ENCODE measurements at places on chromosomes 7 and 10.

DNA sequence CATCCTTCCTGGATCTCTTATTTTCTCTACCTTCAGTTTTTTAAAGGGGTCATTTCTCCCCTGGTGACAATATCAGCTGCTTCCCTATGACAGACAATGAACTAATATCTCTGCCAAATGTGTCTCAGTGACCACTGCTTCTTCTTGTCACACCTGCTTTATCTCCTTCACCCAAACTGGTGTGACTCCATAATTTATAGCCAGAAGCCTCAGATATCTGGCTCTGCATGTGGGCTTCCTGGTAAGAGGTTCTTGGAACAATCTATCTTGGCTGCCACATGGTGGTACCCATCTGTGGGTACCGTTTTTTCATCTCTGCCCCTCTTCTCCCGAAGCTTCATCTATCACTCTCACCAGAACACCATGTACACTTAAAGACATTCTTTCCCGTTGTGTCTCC is 37.0 kb downstream of the CPVL start:
- no peak for DNase-seq

DNA sequence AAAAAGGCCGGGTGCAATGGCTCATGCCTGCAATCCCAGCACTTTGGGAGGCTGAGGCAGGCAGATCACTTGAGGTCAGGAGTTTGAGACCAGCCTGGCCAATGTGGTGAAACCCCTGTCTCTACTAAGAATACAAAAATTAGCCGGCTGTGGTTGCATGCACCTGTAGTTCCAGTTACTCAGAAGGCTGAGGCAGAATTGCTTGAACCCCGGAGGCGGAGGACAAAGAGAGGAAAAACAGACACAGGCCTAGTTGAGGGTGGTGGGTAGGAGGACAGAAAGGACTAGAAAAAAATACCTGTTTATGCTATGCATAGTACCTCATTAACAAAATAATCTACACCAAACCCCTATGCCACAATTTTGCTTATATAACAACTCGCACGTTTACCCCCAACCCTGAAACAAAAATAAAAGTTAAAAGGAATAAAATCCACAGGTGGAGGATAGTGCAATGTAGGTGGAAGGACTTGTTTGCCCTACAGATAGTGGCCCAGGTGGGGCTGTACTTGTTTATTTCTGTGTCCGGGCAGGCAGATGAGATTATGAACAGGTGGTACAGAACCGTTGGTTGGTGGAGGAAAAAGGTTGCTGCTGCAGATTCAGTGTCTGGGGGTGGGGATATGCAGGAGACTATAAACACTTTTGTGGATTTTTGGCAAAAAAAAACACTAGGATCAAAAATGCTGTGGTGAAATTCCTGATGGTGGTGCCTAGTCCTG is 5.1 kb downstream of the ZNF680 start:
- no peak for DNase-seq

DNA sequence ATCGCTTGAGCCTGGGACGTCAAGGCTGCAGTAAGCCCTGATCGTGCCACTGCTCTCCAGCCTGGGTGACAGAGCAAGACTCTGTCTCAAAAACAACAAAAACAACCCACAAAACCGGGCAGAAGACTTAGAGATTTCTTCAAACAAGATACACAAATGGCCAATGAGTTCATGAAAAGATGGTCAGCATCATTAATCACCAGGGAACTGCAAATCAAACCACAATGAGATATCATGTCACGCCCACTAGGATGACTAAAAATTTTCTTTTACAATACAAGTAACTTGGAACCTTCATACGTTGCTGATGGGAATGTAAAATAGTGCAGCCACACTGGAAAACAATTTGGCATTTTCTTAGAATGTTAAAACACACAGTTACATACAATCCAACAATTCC is 77.3 kb upstream of the GRID1 start:
- DNase-seq = no peak

- DNase-seq = no peak
Observed at GRCh38 chr10:24120646-24121045, 88.3 kb upstream of the KIAA1217 start.

DNA sequence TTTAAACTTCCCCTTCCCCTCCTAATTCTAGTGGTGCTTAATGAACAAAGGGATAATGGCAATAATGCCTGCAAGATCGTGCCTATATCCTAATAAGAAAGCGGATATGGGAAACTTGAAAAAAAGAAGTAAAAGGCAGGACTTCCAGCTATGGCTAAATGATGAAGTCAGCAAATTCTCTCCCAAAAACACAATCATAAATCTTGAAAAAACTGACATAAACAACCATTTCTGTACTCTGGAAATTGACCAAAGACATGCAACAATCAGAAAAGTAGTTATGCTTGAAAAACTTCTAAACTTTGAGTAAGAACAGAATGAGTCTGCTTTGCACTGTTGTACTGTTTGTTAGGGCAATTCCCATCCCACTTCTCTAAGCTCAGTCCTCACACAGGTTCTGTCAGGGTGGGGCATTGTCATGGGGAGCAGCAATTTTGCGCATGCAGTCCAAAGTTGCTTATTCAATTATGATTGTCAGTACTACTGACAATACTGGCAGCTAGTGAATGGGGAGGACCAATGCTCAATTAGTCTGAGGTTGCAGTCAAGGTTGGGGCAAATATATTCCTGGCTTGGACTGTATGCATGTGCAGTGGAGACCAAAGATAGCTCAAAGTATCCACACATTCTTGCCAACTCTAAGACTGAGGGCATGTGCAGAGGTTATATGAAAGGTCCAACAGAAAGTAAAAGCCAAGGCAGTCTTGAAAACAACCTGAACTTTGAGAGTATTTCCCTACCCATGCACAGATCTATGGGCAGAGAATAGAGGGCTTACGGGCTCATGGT is 34.1 kb upstream of the ARHGAP22 start:
- DNase-seq = no peak

DNA sequence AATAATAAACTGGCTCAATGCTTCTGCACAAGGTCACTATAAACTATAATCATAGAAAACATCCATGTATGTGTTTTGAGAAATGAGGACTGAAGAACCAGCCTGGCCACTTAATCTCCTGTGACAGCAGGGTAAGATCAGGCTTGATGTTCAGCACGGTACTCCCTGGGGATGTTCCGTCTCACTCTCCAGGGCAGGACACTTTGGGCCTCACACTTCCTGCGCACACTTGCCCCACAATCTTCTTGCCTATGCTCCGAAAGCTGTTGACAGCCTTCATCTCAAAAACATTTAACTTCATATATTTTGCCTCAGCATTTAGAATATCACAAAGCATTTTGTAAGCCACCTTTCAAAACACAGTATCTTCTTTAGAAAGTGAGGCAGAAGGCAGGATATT is 92.7 kb downstream of the PARD3 start:
- no peak for DNase-seq

DNA sequence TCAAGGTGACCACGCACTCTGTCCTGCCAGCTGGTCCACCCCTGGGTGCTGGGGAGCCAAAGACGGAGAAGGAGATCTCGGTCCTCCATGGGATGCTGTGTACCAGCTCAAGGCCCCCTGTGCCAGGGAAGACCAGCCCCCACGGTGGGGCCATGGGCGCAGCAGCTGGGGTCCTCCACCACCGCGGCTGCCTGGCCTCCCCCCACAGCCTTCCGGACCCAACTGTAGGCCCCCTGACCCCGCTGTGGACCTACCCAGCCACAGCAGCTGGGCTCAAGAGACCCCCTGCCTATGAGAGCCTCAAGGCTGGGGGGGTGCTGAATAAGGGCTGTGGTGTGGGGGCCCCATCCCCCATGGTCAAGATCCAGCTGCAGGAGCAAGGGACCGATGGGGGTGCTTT is 5.4 kb downstream of the NYAP1 start:
- DNase-seq = no peak

- DNase-seq = no peak
Observed at GRCh38 chr10:56496186-56496486, 135.1 kb upstream of the ZWINT start.

- DNase-seq = no peak
Observed at GRCh38 chr7:95457947-95458346, 23.1 kb upstream of the PON2 start.

DNA sequence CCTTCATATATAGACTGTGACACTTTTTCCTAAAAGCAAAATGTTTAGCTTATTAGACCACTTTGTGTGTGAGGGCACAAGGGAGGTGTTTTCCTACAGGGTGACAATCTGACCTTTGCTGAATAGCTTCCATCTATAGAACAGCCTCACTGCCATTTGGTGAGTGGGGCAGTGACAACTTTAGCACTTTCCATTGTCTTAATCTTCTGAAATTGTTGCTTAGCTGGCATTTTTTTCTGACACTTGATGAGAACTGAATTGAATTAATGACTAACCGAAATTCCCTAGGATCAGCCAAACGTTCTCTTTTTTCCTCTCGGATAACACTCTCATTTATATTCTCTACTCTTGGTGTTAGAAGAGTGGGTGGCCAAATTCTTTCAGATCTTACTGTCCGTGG is 30.2 kb downstream of the KDM7A start:
- no peak for DNase-seq

GRCh38 chr7:68694656-68695055 is 903.6 kb upstream of the AUTS2 start:
- no peak for DNase-seq

- DNase-seq = no peak
Observed at GRCh38 chr10:29256586-29256985, 32.3 kb upstream of the LYZL1 start.

DNA sequence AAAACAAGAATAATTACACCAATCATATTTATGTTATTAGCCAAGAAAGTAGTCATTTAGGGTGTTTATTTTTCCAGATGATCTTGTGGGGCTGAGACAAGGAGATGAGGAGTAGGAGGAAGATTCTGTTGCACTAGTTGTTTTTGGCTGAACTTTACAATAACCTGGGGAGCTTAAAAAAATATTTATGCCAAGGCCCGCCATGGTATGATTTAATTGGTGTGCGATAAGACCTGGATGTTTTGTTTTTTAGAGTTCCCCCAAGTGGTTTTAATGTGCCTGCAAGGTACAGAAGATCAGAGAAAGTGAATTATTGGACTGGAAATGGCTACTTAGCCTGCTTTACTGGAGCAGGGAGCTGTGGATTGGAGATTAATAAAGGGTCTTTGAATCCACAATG is 7.1 kb upstream of the ZNF282 start:
- DNase-seq = no peak

- no peak for DNase-seq
Observed at GRCh38 chr10:119406601-119407253, 135.8 kb downstream of the RGS10 start.

- peak; percentile 31 for DNase-seq
Observed at GRCh38 chr10:131556897-131557495, 245.5 kb upstream of the TCERG1L start.

DNA sequence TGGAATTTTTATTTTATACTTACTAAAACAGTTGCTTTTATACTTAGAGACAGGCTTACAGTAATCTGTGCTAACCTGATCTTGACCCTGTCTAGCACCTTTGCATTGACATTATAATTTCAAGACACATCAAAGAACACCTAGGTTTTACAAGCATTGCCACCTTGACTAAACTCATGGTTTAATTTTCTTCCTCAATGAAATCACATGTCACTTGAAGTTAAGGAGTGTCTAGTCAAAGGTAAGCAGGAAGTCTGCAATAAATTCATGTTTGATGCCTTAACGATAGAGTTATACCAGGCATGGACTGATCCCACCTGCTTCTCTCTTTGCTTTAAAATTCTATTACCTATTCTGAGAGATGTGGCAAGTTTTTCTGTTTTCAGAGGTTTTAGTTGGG is 62.4 kb downstream of the ZNF800 start:
- DNase-seq = no peak

- DNase-seq = no peak
Observed at GRCh38 chr7:55964261-55965099, at the start of gene NIPSNAP2. TSS of gene NIPSNAP2 (plus strand) at chr7:55964585. CDS start at chr7:55964610, 25 bp downstream.

DNA sequence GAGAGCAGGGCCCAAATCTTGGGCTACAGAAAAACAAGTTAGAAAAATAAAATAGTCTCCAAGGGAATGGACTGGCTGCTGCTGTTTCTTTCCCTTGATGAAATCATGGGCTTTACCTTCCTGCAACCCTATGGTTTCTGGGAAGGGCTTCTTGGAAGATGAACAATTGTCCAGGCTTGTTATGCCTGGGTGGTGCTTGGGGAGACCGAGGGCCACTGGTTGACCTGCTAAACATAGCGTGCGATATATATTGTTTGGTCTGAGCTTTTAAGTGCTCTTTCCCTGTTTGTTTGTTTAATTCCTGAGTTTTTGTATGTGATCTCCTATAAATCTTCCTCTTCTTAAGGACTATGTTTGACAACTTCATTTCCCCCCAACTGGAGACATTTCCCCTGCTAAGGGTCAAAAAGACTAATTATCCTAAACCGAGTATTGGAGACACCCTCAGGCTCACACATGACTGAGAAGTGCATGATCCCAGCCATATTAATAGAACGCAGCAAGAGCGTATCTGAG is 37.9 kb downstream of the SLC25A28 start:
- no peak for DNase-seq

DNA sequence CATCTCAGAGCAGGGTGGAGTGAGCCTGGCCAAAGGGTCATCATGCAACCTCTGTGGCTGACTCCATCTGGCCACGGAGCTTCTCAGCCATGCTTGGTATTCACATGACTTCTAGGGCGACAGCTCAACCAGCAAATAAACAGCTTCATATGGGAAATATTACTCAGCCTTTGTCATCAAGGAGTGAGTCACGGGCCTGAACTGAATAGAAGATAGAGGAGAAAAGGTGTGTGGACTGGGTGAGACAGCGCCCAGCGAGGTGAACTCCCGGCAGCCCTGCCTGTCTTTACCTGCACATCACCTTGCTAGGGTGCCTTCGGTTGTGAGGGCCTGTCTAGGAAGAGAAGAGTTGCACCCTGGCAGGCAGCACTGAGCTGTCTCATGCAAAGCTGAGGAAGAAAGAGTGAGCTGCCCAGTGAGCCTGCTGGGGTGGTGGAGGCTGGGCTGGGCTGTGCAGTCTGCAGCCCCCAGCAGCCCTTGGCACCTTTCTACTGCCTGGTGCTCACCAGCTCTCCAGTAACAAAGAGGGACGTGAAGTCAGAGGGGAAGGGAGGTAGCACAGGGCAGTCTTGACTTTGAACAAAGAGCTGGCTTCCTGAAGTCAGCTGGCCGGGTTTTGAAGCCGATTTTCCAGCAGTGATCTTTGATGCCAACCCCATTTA is 114.2 kb downstream of the EGFR start:
- DNase-seq = no peak

GRCh38 chr7:95327356-95327755 is 3.0 kb upstream of the PON1 start:
- DNase-seq = no peak

- no peak for DNase-seq
Observed at GRCh38 chr10:4191354-4191753, 406.3 kb upstream of the KLF6 start.

GRCh38 chr7:83362871-83363550 is 200.3 kb upstream of the PCLO start:
- DNase-seq = no peak

GRCh38 chr10:34801097-34801733 is 13.9 kb downstream of the PARD3 start:
- DNase-seq = no peak

DNA sequence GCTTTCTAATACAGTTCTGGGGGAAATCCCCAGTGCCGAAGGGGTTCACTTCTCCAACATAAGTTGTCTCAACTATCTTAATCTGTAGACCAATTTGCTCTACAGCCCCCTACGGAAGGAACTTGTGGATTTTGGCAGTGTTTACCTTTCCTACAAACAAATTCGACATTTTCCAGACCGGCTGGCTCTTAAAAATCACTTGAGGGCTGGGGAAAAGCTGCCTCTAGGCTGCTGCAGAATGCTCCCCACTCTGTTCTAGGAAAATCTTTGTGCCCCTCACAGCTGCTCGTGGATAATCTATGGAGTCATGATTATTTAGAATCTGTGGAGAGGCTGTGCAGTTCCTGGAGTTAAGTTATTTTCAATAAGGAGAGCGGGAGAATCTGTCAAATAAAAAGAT is 474.6 kb upstream of the FZD8 start:
- no peak for DNase-seq

- no peak for DNase-seq
Observed at GRCh38 chr10:80407812-80408241, 524 bp upstream of the PRXL2A start.
